Activated gamma-delta T cell (primary cell): ENCODE measurements at places on chromosomes 4 and X.

GRCh38 chr4:156146571-156146970 lies 192.9 kb upstream of the CTSO start:
- DNase-seq: no peak

GRCh38 chr4:105637408-105638176 lies 70.9 kb downstream of the INTS12 start:
- DNase-seq: no peak

GRCh38 chr4:106529348-106530023 lies 160.9 kb upstream of the GIMD1 start:
- DNase-seq: no peak

DNA sequence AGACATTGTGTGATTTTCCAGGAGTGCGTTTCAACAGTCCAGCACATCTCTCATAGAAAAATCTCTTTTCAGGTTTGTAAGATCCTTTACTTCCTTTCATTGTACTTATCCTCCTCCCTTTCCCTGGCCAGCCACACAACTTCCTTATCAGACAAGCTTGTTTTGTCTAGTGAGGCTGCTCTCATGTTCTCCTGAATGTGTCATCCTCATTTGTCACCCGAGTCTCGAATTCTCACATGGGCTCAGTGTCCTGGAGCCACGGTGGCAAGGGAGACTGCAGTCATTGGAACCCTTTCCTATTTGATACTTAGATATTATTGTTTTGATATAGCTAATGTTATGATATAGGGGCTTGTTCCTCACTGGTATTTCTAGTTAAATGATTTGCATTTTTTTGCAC lies 16.9 kb downstream of the SYNPO2 start:
- no peak for DNase-seq

- DNase-seq: no peak
Observed at GRCh38 chr4:3630598-3631543, 98.6 kb upstream of the LRPAP1 start.

- DNase-seq: no peak
Observed at GRCh38 chrX:39104745-39105144, 303.5 kb downstream of the MID1IP1 start.

- DNase-seq: peak; percentile 84
Observed at GRCh38 chrX:71095555-71095980, at the start of gene FOXO4. Gene FOXO4 (plus strand): TSS chrX:71095851. CDS start chrX:71096529, 678 bp downstream.

DNA sequence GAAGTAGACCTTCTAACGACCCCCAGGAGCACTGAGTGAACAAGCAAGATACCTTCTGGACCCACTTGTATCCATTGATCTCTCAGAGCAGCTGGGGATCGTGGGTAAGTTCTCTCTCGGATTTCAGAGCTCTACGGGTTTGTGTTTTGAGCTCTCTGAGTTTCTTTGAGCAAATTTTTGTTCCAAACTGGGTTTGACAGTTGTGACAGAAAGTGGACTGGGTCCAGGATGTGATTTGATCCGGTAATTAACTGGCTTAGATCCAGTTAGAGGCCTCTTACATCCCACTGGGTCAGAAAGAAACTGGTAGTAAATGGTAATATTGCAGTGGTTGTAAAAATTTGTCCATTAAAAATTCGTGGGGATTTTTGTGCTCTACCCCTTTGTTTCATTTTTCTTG lies 459.2 kb downstream of the INPP4B start:
- no peak for DNase-seq

- DNase-seq: no peak
Observed at GRCh38 chrX:78769946-78770345, 22.4 kb downstream of the LPAR4 start.

DNA sequence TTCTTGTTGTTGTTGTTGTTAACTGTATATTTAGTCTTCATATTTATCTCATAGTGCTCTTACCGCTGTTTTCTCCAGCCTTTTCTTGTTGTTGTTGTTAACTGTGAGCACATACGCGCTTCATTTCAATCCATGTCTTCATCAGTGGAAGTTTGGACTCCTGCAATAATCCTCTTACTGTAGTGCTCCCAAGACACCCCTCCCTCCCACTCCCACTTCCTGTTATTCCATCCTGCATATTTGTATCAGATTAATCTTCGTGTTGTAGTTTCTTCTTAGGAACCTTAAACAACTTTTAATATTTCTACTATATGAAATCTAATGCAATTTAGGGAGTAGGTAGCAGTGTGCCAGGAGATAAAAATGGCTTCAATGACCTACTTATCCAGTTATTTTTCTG lies 674.8 kb downstream of the RAPGEF2 start:
- DNase-seq: no peak

DNA sequence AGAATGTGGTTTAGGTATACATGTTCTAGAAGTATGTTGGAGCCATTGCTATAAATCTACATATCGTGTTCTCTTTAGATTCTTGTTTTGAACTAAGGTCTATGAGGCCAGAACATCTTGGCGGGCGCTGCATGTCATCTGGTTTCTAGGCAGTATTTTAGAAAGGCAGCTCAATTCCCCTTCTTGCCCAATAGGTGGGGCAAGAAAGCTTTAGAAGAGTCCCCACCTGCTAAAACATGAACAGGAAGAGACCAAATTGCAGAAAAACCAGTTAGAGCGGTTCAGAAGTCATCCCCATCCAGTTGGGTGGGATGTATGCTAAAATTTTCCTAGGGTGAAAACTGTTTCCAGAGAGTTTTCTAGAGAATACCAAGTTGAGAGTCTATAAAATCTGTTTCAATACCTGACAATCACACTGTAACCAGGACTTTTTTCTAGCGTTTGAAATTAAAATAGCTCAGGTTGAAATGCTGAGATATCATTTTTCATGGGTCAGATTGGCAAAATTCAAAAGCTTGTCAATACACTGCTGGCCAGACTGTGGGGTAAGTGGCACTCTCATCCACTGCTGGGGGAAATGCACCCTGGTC lies 17.5 kb upstream of the SH3KBP1 start:
- DNase-seq: no peak

DNA sequence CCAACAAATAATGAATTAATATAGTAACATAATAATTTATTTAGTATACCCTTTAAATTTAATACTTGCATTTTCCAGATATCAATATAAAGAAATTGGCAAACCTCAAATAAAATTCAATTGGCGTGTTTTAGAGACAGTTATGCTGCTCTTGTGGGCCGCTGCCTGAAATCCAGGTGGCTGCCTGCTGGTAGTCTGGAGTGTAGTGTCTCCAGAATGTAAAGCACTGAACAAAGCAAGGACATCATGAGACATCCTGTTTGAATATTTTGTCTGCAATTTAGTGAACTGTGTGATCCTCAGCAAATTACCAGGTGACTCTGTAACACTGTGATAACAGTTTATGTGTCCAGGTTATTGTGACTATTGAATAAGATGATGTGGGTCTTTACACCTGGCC lies 29.9 kb downstream of the ZFP42 start:
- DNase-seq: no peak

- DNase-seq: no peak
Observed at GRCh38 chr4:69120870-69121269, 24.6 kb downstream of the UGT2B7 start.

DNA sequence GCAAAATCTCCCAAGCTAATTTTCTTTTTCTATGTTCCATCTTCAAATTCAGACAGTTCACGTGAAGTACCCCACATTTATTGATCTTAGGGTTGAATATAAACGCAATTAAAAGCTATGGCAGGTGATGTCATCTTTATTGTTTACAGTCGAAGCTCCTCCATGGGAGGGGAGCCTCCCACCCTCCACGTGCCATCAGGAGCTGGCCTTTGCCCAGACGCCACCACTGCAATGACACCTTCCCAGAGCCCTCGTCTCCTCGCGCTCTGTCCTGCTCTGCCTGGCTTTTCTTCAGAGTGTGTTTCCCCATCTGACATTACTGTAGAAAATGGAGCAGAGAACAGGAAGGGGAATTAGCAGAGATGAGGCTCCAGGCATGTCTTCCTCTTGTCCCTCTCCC lies 18.8 kb upstream of the CYP4V2 start:
- DNase-seq: no peak

DNA sequence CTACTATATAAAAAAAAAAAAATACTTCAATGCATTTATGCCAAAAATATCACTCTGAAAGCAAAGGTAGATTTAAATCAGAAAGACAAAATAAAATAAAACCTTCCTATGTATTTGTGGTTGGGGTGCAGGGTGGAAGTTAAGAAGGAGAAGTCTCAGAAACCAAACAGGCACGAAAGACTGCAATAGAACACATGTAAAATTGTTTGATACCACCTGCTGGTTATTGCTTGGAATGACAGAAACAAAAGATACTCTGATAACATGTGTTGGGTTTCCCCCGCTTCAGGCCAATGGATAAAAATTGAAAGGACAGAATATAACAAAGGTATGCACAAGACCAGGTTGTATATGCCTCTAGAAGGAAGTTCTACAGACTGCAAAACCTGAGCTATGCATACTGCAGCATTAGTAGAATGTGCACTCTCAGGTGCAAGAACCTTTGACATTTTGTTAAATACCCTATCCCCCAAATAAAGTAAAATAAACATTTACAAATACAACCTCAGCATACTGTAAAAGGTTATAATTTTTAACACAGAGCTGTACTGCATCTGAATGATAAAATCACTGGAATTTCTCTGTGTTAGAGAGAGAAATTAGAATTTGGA lies 118.8 kb downstream of the GABRA2 start:
- DNase-seq: no peak

DNA sequence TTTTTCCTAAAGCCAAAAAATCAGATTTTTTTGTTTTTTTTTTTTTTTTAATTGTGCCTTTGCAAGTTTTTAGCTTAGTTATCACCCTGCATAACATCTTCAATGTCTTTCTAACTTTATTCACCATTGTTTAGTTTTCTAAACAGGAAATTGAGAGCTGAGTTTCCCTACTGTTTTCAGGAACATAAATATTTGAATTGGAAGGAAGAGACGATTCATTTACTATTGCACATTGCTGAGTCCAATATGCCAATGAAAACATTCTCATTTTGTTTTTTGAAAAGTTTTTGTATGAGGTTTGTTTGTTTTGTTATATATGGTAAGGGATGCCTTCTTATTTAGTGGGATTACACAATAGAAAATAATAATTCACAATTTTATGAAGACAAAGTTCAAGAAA lies 148.4 kb downstream of the ANKRD50 start:
- DNase-seq: no peak

DNA sequence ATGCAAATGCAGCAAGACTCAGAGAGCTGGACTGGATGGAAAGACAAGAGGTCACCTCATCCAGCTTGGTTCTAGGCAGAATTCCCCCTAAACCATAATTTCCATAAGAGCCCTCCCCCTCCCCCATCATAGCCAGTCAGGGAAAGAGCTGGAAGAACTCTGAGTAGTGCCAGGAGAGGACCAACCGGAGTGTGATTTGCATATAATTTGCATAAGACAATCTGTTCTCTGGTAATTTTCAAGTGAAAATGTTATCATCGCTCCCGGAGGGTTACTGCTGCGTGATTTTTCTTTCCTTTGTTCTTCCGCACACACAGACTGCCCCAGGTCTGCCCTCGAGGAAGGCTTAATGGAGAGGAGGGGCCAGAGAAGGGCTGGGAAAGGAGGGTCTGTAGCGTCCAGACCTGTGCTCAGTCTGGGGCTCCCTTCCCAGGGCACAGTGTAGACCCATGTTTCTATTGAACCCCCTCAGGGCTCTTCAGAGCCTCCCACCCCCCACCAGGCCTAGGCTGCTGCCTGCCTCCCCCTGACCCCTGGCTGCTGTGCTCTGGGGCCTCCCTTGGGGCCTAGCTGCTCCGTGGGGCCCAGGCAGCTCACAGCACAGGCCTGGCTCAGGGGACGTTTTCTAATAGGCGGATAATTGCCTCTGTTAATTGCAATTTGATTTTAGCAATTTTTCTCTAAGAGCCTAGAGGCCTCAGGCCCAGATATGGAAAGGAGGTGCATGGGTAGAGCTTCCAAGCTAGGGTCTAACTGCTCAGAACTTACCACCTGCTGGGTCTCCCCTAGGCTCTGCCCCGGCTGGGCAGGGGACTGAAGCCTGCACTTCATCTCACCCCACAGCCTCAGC lies 90.4 kb upstream of the PJA1 start:
- no peak for DNase-seq

DNA sequence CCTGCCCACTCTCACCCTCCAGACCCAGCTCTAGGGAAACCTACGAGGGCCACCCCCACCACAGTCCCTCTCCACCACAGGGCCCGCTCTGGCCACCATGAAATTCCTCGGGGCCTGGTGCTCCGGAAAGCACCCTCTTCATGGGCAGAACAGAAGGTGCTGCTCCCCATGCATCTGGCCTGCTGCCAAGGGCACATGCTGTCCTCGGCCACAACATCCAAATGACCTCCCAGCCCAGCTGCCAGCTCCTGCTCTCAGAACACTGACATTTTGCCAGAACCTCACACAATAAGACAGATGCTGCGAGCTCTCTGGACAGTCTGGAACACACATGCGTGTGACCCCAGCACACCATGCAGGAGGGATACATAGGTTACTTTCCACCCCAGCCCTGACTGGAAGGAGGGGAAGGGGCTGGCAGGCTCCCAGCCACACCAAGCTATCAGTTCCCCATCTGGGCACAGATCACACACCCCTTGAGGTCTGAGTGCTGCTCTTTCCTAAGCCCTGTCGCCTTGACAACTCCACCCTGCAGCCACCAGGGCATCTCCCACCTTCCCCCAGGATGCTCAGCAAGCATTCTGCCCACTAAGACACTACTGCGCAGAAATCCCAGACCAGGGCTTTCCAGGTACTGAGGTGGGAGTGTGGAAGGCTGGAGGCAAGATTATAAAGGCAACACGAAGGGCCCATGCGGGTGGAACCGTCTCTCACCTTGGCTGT lies 5.8 kb downstream of the CCNQ start:
- no peak for DNase-seq

DNA sequence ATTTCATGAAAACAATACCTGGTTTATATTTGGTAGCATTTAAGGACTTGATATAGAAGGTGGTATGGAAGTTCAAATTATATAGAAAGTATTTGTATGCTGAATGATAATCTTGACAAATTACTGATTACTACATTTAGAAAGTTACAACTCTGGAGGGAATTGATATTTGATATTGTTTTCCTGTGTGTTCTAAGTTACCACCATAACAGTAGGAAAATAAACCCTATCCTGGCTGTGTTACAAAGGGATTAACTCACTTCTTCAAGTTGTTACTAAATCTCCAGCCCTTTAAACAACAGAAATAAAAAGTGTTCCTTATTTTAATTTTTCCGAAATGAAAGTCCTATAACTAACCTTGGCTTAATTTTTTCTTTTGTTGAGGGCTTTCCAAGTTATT lies 36.6 kb downstream of the FHL1 start:
- DNase-seq: no peak

GRCh38 chrX:110133735-110134370 lies 130.9 kb downstream of the TMEM164 start:
- DNase-seq: no peak

- DNase-seq: no peak
Observed at GRCh38 chr4:24768006-24768405, 27.4 kb upstream of the SOD3 start.

DNA sequence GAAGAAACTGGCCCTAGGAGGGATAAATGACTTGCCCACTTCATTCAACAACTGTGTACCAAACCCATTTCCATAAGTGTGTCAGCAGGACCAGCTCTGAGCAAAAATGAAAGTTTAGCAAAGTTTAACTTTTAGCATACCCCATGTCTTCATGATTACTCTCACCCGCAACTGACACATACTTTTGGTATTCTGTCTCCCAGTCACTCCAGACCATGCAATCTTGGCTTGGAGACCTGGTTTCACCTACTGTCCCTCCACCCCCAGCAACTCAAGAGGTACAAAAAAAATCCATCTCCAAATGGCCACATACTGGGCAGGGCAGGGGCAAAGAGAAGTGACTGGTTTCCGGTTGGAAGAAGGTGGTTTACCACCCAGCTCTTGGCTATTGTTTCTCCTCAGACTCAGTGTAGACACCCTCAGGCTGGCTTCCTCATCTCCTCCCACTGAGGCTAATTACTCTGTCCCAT lies 79.8 kb downstream of the RLIM start:
- no peak for DNase-seq
